ENCODE measurements at places on chromosomes 6 and 20.

- peak; percentile 59 for DNase-seq
These were observed 947.4 kb upstream of the CITED2 start for GRCh38 chr6:140321891-140322290.

DNA sequence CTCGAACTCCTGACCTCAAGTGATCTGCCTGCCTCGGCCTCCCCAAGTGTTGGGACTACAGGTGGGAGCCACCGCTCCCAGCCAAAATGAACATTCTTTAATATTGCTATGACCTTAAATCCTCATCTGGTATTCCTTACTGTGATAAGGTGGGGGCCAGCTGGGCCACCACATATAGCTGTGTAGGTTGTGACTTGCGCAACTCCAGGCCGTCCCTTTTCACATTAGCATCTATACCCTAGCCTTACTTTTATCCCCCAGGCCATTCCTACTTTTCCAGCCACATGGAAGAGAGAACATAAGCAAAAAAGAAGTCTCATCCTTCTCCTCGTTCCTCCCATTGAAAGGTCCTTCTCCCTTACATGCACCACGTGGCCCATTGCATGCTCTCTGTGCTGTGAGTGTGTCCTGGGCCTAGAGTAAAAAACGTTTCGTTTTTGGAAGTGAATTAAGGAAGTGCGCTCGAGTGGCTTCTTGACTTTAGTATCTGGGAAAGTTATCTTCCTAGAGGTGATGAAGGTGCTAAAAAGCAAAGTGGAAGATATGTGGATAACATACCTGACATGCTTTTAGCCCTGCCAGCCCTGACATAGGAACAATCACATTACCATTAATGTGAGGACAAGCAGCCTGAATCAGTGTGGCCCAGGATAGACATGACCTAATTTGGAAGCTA lies 56.8 kb upstream of the KIF13A start:
- peak; percentile 12 for DNase-seq

DNA sequence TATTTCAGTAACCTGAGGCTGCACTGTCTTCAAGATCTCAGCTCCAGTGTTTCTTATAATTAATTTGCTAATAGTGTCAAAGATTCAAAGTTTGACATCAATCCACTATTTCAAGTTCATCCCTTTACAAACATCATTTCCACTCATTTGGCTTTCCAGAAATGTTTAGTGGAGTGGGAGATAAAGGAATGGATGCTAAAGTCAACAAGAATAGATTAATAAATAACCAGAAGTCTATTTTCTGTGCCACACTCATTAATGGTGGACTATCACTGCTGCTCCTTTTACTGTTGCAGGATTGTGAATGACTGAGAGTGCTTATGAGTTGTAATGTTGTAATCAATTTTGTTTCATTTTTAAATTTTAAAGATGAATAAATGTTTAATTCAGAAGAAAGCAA lies 28.4 kb upstream of the EPM2A start:
- DNase-seq = no peak

DNA sequence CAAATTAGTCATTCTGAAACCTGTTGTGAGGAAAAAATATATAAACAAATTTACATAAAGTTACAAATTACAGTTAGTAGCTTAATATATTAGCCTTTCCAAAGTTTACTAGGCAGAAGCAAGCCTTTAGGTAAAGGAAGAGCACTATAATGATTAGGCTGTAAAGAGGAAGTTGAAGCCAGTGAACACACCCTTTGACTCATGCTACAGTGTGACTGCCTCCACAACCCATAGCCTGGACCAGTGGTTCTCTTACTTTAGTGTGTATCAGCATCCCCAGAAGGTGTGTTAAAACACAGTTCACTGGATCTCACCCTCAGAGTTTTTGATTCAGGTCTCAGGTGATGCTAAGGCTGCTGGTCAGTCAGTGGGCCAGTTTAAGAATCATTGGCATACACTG lies 91.4 kb upstream of the DEFB112 start:
- DNase-seq = no peak

DNA sequence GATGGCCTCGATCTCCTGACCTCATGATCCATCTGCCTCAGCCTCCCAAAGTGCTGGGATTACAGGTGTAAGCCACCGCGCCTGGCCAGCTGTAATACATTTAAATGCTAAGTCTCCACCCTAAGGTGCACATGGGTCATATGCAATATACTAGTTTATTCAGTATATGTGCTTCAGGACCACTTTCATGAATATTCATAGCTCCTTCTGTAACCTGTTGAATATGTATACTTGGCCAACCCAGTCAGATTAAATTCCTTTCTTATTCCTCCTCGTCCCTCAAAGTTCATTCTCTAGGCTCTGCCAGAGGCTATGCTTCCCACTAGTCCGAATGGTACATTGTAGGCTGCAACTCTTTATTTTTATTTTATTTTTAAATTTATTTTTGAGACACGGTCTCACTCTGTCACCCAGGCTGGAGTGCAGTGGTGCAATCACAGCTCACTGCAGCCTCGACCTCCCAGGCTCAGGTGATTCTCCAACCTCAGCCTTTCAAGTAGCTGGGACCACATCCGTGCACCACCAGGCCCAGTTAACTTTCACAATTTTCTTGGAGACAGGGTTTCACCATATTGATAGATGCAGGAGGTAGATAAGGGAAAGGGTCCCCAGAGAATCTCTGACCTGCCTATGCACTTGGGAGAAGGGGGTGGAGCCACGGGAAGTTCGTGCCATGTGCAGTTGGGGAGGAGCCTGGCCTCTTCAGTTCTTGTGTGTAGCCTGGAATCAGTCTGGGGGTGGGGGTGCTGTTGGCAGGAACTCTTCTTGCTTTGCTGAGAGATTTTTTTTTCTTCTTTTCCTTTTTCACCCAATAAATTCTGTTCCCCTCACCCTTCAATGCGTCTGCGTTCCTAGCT lies 41.3 kb upstream of the DDR1 start:
- no peak for DNase-seq

DNA sequence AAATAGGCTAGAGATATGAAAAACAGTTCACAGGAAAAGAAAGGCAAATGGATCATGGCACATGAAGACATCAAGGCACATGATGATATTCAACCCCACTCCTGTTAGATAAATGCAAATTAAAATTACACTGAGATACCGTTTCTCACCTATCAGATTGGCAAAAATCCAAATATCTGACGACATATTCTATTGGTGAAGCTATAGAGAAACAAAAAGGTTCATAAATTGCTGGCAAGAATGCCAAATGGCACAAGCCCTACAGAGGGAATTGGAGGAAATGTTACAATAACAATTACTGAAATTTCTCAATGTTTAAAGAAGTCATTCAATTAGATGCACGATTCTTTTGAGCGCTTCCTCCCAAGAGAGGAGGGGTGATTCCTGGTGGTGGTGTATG lies 45.3 kb upstream of the DSN1 start:
- no peak for DNase-seq

DNA sequence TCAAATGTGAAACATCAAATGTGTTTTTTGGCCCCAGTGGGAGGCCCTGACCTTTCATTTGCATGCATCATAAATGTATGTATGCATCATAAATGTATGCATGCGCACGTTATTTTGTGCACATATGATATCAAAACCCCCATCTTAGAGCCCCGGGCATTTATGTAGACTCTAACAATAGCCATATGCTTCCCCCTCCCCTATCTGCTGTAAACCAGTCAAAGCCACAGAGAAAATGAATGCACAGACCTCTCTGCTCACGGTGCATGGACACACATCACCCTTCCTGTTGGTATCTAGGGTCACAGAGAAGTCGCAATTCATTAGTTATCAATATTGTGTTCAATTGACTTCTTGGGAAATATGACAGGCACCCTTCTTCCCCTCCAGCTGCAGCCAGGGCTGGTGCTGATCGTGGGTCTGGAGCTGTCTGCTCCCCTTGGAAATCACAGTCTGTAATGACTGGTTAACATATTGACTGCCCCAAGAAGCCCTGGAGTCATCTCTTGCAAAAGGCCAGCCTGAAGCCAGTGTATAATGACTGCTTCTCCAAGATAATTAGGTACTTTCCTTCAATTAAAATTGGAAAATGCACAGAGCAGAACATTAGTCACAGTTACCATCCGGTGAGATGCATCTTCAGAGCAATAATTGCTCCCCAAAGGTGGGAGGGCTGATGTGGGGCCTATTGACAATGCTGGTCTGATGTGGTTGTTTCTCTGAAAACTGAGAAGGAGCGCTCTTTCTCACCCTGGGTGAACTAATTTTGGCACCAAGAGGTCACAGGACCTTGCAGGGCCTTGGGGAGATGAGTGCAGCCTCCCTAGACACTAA lies 532.2 kb downstream of the CDH26 start:
- no peak for DNase-seq

DNA sequence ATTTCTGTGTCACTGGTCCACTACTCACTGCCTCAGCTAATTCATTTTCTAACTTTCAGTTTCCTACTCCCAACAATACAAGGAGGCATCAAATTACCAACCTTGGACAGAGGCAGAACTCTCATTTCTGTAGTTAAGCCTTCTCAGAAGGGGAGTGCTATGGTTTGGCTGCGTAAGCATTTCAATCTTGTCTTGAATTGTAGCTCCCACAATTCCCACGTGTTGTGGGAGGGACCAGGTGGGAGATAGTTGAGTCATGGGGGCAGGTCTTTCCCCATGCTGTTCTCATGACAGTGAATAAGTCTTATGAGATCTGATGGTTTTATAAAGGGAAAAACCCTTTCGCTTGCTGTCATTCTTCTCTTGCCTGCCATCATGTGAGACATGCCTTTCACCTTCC lies 22.9 kb downstream of the HLA-DRA start:
- peak; percentile 20 for DNase-seq

- no peak for DNase-seq
These were observed 6.9 kb downstream of the POLH start for GRCh38 chr6:43582911-43583310.

DNA sequence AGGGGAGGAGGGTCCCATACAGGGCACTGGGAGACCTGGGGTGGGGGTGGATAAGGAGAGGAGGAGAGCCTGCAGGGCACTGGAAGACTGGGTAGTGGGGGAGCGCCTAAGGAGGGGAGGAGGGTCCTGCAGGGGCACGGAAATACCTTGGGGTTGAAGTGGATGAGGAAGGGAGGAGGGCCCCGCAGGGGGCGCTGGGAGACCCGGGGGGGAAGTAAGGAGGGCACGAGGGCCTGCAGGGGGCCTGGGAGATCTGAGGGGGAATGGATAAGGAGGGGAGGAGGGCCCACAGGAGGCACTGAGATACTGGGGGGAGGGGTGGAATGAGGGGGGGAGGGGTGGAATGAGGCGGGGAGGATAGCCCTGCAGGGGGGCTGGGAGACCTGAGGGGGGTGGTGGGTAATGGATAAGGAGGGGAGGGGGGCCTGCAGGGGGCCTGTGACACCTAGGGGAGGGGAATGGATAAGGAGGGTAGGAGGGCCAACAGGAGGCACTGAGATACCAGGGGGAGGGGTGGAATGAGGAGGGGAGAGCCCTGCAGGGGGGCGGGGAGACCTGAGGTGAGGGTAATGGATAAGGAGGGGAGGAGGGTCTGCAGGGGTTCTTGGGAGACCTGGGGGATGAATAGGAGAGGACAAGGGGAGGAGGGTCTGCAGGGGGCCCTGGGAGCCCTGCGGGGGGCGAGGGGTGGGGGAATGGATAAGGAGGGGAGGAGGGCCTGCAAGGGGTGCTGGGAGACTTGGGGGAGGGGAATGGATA lies 567 bp upstream of the CTCFL start:
- DNase-seq = no peak

GRCh38 chr6:48611332-48611731 lies 500.3 kb upstream of the PTCHD4 start:
- no peak for DNase-seq

- DNase-seq = no peak
These were observed 374.2 kb downstream of the SMOC2 start for GRCh38 chr6:168815229-168815628.

DNA sequence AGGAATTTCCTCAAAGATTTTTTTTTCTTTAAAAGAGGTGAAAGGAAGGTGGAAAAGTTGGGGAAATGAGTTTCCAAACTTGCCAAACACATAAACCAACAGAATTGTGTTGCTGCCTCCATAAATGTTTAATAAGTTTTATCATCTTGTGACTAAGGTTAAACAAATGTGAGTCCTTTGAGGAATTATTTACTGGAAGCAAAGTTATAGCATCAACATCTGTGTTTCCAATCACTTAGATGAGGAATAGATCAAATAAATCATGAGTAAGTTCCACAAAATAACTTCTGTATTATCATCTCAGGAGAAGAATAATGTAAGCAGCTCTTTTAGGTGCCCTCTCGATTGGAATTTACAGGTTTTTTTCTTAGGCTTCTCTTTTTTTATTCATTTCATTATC lies 20.5 kb downstream of the TSHZ2 start:
- DNase-seq = no peak

- no peak for DNase-seq
These were observed 83.1 kb downstream of the MRPL14 start for GRCh38 chr6:44044154-44044539.

DNA sequence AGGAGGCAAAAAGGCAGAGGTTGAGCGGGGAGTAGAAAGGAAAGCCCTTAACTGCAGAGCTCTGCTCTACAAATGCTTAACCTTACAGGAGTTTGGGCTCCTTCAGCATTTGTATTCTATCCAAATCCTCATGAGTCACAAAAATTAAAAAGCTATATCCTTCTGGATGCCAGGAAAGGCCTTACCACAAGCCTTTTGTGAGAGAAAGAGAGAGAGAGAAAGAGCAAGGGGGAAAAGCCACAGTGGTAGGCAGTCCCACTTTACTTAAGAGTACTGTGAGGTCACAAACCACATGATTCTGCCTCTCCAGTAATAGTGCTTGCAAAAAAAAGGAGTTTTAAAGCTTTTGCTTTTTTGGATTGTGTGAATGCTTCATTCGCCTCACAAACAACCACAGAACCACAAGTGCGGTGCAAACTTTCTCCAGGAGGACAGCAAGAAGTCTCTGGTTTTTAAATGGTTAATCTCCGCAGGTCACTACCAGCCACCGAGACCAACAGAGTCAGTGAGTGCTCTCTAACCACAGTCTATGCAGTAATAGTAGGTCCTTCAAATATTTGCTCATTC lies at the start of gene RUNX2:
Gene RUNX2, plus strand, starts transcription at position 375 of the 567 bp plus-strand sequence. CDS start 397 bp downstream, outside the sequence.
- no peak for DNase-seq

DNA sequence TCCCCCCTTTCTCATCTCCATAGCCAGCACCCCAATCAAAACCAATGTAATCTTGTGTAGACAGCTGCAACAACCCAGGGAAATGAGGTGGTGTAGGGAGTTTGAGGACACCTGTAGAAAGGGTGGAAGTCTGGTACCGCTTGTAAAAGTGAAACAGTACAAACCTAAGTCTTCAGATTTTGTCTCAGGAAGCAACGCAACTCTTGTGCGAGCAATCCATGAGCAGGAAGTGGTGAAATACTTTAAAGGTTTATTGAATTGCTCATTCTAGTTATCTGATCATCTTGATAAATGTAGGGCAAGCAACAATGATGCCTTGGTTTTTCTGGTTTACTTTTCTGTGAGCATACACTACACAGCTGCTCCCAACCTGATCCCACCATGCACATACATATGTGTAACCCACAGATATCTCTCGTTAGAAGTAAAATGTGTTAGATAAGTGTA lies 71.1 kb upstream of the THEMIS start:
- peak; percentile 14 for DNase-seq

DNA sequence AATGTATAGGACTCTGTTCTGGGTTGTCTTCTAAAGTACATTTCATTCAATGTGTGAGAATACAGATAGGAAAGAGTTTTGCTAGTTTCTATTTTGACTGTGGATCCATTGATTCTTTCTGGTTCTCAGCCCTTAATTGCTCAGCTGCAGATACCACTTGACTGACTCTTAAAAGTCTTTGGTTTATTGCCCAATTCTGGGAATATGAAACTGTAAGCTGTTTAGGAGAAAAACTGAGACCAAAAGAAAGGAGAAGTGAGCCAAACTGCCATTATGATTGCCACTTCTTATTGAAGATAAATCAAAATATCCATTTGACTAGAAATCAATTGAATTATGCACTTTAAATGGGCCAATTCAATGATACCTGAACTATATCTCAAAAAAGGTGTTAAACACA lies 211.4 kb downstream of the ESR1 start:
- peak; percentile 2 for DNase-seq

Measured in KBM-7 (cell line).